ENCODE measurements at places on chromosomes 13 and 19.

DNA sequence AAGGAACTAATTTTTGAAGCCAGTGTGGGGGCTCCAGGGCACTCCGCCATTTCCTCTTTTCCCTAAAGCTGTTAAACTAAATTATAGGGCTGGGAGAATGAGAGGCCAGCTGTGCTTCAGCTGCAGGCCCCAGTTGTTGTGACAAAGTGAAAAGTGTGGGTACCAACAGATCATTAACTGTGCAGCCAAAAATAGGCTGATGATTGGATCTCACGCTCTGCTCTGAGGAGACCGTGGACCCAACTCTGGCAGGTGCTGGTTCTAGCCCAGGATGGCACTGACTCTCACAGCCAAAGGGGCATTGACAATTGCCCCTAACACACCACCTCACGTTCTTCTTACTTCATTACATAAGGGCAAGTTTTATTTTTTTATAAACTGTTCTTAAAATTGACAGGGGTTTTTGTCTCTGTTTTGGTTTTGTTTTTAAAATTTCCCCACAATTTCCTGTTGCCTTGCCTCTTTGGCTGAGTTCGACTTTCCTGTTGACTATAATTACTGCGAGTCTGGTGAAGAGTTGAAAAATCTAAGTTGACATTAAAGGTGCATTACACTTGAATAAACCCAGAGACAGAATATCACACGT, 391.0 kb downstream of the FGF9 start:
- DNase-seq: no peak

GRCh38 chr19:5213667-5214066, 126.9 kb downstream of the PTPRS start:
- DNase-seq: no peak

DNA sequence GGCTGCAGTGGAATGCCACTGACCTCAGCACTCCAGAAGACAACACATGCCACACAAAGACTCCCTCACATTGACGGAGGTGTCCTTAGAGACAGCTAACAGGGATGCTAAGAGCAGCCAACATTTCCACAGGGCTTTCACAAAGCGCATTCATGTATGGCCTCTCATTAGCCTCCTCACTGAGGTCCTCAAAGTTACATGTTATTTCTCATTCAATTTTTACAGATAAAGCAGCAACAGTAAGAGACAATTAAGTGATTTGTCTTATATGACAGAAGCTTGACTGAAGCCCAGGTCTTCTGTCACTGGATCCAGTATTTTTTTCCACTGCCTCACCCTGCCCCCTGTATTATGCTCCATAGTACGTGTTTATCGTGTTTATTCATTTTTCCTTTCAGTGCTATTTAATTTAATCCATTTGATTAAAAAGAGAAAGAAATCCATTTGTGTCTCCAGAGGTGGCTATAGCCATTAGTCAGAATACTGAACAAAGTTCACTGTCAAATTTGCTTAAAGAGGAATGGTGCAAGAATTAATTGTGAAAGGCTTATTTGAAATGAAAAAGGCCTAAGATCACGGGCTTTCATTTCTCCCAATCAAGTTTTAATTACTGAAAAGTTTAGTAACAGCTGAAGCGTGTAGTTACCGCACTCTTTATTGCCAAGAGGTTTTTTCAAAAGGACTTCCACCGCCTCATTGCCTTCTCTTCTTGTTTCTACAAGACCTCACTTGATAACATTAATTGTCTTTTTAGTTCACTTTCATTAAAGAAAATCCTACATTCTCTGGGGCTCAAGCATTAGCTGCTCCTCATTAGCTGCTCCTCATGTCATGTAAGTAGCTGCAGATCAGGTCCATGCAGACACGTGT, 115.0 kb downstream of the COG6 start:
- no peak for DNase-seq

GRCh38 chr19:3684054-3684816, 16.0 kb downstream of the PIP5K1C start:
- DNase-seq: no peak

DNA sequence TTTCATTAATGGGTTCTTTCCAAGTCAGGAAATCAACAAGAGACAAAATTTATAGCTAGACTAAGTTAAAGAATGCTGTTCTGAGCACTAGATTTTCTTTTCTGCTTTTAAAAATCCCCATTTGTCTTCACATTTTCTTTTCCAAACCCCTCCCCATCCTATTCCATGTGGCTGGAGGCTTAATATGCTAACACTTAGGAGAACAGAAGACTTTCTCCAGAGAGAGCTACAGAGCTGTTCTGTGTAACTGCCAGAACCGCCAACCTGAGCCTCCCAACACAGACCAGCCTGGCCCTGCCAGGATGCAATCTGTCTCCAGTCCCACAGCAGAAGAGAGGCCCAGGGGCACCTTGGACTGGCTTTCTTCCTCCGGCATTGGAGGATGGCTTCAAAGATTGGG, 264.1 kb downstream of the NDFIP2 start:
- DNase-seq: no peak

DNA sequence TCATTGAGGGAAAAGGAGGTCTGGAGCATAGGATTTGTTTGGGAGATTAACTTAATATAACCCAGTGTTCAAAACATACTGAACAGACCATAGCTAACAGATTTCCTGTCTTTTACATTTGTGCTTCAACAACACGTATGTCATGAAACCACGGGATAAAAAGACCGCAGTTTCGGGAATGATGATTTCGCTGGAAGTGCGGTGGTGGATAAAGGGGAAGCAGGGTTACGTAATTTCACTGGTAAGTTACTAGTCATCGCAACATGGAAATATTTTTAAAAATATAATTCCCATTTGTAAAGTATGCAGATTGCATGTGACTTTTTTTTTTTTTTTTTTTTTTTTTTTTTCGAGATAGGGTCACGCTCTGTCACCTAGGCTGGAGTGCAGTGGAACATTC, 237.4 kb downstream of the LMO7 start:
- DNase-seq: no peak

DNA sequence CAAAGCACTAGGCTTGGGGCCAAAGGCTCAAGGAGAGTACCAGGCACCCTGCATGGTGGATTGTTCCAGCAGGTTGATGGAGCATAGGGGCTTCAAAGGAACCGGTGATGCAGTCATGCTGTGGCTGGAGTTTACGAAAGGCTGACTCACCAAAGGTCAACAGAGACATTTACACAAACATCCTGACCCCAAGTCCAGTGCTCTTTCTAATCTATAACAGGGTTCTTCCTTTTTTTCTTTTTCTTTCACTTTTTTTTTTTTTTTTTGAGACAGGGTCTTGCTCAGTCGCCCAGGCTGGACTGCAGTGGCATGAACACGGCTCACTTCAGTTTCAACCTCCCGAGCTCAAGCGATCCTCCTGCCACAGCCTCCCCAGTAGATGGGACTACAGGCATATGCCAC, 35.6 kb upstream of the TPTE2 start:
- no peak for DNase-seq

DNA sequence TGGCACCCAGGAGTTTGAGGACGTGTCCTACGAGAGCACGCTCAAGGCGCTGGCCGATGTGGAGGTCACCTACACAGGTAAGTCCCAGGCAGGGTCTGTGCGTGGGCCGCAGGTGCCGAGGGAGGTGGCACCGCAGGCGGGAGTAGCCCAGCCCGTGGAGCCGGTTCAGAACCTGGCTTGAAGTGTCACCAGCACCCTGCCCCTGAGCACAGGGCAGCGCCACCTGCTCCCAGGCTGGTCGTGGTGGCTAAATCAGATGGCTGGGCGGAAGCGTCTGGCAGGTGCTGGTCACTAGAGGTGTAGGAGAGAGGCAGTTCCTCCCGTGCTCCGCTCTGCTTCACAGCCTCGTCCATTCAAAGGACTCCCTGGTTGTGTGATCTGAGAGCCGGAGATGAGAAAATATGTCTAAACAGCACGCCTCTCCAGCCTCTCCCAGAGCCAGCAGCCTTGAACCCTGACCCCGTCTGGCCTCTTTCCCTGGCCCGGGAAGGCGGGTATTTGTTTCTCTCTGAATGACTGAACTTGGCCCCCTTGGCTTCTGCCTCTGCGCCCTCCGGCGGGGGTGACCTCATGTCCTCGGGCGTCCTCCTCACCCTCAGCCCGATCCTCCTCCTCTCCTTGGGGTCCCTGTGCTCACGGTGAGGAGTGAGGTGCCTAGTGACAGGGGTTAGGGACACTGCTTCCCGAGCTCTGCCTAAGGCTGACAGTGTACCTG, 5.4 kb downstream of the THOP1 start:
- no peak for DNase-seq

GRCh38 chr13:112669881-112670499, 19.8 kb upstream of the ATP11A start:
- DNase-seq: no peak

GRCh38 chr13:42458193-42458592, 115.8 kb upstream of the TNFSF11 start:
- DNase-seq: no peak

- DNase-seq: no peak
These were observed 59.5 kb downstream of the DPF1 start for GRCh38 chr19:38164526-38164925.

DNA sequence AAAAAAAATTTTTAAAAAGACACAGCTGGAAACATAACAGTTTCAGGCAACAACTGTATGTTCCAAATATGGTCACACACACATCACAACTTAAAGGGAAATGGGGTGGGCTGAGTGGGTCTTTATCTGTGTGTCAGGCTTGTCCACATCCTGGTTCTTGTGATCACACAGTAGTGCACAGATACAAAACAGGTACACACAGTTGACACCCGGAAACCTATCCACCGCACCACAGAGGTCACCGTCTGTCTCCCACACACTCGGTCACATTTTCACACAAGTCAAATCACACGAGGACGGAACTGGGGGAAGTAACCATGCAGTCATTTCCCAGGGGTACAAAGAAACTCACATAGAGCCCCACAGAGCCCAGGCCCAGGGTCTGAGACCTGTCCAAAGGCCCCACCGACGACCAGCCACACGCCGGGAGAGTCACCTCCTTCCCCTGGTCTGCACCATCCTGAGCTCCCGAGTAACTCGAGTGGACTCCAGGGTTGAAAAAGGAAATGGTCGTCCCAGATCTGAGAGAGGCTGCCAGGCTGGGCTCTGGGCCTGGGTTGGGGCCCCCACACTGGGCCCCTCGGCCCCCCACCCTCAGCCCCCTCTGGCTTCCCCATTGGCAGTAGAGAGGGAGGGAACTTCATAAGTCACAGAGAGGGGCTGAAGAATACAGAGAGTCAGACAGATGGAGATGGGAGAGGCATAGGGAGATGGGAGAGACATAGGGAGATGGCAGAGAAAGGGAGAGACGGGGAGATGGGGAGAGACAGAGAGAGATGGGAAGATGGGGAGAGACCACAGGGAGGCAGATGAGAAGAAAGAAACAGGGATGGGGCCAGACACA, 1.3 kb upstream of the PPAN start:
- peak; percentile 83 for DNase-seq

DNA sequence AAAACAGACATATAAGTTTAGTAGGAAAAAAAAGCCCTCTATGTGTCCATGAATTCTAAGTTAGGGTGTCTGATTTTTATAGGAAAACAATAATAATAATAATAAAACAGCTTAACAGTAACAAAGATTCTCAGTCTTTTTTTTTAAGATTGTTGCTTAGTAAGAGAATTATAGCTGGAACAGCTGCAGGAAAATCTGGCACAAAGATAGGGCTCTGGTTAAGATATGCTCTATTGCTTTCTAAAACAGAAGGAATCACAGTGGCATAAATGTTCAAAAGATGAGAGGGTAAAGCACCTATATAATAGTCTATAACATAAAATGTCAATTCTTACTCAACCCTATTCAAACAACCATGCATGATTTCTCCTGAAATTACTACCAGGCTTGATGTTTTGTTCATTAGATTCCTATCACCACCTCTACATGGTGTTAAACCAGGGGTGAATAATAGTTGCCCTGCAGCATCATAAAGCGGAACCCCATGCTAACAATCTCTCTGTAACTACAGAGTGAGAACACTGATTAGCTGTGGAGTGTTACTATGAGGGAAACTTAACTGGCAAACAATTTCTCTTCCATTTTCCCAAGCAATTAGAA, 541.4 kb upstream of the MIR17HG start:
- DNase-seq: no peak

GRCh38 chr19:6062961-6063575, 47.2 kb downstream of the RFX2 start:
- DNase-seq: no peak

GRCh38 chr13:27918041-27918917, 1.5 kb upstream of the PDX1 start:
- DNase-seq: no peak

GRCh38 chr13:106010836-106011235, 524.6 kb downstream of the EFNB2 start:
- no peak for DNase-seq

- no peak for DNase-seq
These were observed 170.4 kb downstream of the COG6 start for GRCh38 chr13:39825886-39826285.
